Urinary bladder (tissue), 4 donors: ENCODE measurements at places on chromosomes 7 and 10. TPM values are rescaled to one million over a fixed set of nuclear protein-coding genes. Genes with fewer than 3 reads are reported as not detected.

Gene XRCC2
- total RNA-seq, result 6.0 TPM

Gene PTF1A
- not detected for total RNA-seq

Gene ZNF33B
- total RNA-seq, result 35.2 TPM

Gene ZNF117
- 52.5 TPM for total RNA-seq

Gene NAPEPLD
- total RNA-seq, result 33.2 TPM

Gene SYCE1
- not detected for total RNA-seq

DNA sequence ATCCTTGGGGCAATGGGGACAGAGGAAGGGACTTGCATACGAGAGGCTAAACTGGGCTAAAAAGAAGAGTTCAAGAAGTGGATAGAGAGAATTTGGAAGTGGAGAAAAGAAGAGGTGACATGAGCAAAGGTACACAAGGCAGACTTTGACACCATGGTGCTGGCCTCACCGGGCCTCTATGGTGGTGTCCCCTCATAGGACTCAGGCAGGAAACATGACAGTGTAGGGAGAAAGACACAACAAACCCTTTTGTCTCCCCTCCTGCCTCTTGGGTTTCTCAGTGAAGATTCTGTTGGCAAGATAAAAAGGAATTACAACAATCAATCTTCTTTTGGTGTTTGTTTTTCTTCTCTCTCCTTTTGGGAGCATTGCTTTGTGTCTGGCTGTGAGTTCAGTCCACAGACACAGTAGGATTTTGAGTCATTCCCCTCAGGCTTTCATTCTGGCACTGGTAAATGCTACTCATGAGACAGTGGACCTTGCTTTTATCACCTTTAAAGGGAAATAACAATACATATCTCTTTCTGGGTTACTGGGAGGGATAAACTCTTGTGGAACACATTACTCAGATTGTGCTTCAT is 827.7 kb downstream of the TNS3 start:
- DNase-seq, result no peak

DNA sequence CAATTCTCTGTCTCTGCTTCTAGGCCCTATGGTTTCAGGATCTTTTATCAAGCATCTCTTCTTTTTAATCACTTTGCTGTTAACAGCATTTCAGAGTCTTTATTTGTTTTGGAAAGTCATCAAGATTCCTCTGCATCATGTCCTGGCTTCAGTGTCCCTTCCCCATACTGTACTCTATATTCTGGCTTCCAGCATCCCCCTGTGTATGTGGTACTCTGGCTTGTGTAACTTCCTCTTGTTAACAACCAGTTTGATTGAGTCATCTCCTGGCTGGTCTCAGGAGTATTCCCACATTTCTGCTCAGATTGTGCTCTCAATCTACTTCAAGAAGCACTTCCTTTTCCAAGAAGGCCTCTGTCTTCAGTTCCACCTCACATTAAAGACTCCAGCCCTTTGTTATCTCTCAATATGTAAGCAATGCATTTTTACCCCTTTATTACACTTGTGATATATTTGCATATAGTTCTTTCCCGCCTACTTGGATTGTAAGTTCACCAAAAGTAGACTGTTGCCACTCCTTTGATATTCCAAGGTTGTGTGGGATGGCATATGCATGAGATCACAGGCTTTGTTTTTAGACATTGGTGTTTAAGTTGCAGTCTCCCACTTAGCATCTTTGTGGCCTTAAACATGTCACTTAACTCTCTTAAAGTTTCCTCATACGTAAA is 15.1 kb upstream of the ATE1 start:
- DNase-seq, result no peak

GRCh38 chr10:132609211-132609610 is 71.6 kb downstream of the INPP5A start:
- DNase-seq, result no peak

DNA sequence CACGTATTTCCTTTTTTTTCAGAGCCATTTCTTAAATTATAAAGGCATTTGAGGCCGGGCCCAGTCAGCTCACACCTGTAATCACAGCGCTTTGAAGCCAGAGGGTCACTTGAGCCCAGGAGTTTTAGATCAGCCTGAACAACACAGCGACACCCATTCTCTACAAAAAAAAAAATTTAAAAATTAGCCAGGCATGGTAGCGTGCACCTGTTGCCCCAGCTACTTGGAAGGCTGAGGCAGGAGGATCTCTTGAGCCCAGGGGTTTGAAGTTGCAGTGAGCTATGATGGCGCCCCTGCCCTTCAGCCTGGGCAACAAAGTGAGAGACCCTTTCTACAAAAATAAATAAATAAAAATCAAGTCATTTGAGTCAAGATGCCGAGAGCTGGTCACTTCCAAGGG is 3.0 kb downstream of the TMEM130 start:
- DNase-seq, result no peak

DNA sequence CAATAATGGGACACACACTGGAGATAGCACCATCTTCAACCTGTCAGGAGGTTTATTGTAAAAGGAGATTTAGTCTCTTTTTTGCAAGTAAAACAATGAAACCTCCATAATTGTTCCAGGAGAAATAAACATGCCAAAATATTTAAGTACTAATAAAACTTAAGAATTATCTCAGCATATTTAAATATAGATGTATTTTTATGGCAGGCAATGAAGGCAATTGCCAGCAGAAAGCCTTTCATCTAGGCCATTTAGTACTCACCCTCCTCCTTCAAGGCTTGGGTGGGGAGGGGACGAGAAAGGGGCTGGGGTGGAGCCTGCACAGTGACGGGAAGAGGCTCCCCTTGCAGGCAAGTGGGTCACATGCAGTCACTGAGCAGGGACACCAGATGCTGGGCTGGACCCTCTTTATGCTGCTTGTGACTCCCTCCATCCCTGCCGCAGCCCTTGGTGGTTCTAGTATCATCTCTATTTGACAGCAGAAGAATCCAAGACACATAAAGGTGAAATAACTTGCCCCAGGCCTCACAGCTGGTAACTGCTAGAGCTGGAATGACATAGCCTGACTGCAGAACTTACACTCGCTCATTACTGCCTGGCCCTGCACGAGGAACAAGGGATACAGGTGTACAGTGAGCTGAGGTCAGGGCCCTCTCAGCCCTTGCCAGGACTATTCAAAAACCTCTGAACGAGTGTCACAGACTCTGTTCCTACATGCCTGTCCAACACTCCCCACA is 449.5 kb upstream of the ZMIZ1 start:
- peak; percentile 48 for DNase-seq

DNA sequence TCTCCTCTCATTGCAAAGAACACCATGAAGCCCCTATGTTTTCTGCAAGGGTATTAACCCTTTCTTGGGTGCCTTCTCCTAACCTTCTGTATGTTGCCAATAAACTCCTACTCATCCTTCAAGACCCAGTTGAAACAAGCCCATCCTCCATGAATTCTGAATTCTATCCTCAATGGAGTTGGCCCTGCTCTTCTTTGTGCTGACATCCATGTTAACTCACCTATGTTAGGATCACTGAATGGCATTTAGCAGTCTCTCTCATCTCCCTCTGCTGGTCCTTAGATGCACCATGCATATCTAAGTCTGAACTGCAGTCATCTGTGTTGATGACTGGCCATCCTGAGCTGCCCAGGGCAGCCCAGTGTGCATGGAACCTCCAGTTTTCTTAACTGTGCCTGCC is 129.8 kb downstream of the BUB3 start:
- no peak for DNase-seq

GRCh38 chr7:85561706-85562105 is 374.9 kb upstream of the SEMA3D start:
- no peak for DNase-seq

DNA sequence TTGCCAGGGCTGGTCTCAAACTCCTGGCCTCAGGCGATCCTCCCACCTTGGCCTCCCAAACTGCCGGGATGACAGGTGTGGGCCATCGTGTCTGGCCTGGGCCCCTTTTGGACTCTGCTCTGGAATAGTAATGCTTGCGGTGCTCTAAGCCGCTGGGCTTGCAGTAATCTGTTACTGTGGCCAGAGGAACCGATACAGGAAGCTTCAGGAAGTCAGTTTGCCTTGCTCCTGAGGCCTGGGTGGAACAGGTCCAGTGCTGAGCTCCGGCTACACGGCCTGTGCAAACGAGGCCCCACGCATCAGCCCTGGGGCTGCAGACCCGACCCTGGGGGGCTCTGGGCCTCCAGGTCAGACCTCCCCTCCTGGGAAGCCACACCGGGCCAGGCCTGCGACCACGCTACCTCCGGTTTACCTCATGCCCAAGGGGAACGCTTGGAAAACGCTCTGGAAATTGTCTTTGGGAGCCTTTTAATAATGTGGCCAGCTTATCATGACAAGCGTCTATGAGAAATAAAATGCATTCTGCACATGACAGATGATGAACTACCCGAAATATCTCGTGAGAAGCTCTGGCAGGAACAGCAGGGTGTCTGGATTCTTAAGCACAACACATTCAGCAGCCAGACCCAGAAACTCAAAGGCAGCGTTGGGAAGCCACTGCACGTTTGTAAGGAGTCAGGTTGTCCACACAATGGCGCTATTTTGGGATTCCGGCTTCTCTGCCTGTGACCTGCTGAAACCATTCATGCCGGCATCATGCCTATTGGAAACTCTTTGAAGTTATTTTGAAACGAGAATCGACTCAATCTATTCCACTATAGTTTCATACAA is 10.1 kb upstream of the ADAP1 start:
- no peak for DNase-seq

DNA sequence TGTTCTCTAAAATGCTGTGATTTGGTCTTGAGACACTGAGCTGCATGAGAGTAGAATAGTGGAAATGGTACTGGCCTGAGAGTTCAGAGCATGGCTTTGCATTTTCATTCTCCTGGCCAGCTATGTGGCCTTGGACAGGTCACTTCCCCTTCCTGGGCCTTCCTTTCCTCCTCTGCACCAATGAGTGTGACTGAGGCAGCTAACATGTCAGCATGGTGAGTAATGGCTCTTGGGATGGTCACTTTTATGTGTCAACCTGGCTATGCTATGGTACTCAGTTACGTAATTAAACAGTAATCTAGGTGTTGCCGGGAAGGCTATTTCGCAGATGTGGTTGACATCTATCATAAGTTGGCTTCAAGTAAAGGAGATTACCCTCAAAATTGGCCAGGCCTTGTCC is 109.3 kb downstream of the RTKN2 start:
- DNase-seq, result no peak

- DNase-seq, result no peak
Observed at GRCh38 chr10:29710128-29710527, 75.4 kb upstream of the SVIL start.

DNA sequence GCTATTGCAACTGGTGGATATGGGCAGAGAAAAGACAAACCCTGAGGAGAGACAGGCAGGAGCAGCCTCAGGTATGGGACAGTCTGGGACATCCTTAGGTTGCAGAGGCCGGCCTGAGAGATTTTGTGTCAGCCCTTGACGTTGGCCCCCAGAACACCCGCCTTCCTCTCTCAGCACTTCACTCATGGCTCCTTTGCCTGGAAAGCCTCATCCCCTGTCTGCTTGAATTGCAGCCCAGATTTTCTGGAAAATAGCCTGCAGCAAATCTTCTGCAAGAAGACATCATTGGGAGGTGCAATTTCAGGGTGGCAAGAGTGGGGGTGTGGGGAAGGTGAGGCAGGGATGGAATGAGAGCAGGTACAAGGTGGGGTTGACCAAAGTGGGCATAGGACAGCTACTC is 2.2 kb upstream of the FRMD4A start:
- no peak for DNase-seq

DNA sequence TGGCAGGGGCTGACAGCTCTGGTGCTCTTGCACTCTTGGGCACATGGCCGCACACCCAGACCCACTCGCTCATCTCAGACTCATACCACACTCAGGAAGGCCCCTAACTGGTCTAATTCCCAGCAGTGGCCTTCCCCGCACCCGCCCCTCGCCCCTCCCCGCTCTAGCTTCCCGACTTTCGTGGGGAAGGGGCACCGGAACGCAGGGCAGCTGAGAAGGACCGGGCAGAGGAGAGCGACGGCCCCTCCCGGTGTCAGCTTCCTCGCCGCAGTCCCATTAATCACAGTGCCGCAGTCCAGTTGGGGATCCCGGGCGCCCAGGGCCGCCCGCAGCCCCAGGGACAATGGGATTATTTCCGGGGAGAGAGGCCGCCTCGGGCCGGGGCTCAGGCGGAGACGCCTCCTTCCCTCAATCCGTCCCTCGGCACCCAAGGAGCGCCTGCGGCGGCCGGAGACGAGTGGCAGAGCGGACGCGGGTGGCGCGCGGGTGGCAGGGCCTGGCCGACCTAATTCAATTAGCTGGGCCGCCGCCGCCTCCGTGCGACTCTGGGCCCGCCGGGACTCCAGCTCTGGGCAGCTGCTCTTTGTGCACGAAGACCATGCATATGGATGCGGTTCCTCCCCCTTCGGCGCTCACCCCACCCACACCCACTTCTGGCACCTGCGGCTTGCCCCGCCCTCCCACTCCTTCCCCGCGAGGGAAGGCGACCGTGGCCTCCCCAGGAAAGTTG is 7.8 kb upstream of the TLX1 start:
- no peak for DNase-seq

DNA sequence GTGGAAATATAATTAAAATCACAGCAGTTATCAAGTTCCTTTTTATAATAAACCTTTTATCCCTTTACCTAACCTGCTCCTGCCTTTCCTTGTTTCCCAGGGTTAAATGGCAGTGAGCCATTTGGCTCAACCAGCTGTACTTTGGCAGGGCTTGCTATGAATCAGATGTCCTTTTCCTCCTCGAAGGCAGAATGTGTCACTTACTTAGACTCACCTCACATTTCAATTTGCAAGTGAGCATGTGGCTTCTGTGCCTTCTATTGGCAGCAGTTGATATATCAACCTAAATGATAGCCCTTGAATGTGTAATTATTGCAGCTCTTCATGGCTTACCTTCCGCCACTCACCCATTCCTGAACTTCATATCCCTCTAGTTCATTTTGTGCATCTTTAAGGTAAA is 301.7 kb downstream of the CSTF2T start:
- DNase-seq, result no peak

DNA sequence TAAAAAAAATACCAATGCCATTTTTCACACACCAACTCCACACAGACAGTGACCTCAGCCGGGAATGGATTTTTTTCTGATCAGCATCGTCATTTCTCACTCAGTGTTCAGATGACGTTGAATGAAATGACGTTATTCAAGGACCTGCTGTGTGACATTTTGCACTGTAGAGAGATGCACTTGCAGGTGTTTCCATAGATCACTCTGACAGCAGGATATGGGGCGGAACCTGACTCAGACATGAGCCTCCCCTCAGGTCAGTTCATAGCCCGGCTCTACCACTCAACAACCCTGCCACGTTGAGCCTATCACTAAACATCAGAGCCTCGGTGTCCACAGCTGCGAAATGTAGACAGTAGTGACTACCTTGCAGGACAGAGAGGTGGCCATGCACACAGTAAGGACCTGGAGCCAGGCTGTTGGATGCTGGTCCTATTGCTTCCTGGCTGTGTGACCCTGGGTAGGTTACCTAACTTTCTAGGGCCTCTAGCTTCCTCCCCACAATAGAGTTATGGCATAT is 41.4 kb upstream of the ANTXRL start:
- DNase-seq, result no peak

DNA sequence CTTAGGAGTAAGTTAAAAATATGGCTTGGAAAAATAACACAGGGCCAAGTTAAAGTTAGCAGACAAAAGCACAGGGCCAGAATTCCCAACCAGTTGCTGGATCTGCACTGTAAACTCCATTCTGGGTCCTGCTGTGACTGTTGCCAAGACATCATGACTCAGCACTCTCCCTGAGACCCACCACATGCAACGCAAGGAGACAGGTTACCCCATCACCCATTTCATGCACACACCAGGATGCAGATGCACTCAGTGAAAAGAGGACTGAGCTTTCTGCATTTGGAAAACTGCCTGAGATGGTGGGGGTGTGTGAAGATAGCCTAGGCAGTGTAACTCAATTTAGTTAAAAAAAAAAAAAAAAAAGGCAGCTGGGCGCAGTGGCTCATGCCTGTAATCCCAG is 97.6 kb upstream of the ZNF438 start:
- no peak for DNase-seq
